ENCODE measurements at places on chromosomes 7 and 10.

GRCh38 chr7:155878674-155879073 is 66.4 kb upstream of the SHH start:
- DNase-seq = no peak

DNA sequence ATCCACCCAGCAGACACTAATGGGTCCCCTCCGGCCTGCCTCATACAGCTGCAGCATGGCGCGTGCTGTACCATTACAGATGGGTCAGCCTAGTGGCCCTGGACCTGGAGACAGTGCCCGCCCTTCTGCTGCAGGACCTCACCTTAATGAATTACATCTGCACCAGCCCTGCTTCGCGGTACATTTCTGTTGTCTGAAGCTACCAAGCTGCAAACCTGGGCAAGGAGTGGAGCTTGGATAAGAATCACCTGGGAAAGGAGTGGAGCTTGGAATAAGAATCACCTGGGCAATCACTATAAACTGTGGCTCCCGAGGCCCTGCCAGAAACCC is 33.0 kb upstream of the EN2 start:
- no peak for DNase-seq

DNA sequence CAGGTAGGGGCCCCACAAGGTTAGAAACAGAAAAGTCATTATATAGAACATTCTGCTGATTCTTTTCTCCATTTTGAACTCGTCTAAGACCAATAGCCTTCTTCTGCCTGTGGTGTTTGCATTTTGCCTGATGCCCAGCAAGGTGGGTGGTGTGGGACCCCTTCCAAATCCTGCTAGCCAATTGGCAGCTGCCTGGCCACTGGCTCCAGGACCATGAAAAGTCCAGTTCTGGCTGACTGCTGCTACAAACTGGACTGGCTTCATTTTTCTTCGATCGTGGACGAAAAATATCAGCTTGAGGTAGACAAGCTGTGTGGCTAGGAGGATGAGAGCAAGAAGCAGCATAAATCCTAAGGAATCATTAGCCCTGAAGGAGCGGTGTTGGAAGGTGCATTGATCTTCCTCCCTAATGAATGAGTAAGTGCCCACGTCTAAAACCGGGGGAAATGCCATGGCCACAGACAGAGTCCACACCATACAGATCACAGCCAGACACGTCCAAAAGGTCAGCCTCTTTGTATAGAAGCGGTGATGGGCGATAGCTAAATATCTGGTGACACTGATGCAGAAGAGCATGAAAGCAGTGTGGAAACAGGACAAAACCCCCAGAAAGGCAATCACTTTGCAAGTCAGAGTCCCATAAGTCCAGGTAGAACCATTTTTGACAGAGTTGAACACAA is 2.7 kb downstream of the GPR85 start:
- DNase-seq = no peak

DNA sequence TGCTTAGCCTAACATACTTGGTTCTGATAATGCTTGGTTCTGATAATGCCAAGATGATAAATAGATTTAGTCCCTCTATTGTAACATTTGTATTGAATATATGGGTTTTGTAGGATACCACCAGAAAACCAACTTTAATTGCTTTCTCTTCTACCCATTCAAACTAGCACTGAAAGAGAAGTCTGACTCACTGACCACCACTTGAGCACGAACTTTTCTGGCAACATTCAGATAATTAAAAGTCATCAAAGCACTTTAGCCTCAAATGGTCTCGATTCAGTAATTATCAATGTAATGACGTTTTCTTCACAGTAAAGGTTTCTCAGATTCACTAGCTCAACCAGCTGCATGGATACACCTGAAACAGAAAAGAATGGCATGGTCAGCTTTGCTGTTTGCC is 63.0 kb downstream of the HDAC9 start:
- no peak for DNase-seq

Measured in ACHN (cell line).